Substantia nigra (tissue), 51 donors: ENCODE measurements at places on chromosomes 16 and 17.

DNA sequence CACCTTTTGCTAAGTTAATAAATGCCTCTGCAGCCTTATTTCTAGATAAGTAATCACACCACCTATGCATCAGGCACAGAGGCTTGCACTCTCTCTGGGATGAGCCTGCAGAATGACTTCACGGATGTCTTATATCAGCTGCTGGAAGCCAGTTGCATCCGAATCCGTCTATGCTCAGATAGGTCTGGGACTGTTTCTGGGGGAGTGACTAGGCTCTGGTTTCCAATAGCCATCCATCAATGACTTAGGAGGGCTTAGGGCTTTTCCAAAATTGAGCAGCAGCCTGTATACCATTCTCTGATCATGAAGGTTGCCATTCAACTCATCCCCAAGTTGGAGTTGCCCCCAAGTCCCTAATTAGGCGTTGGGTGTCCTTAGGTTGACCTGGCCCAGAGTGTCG lies 113.3 kb upstream of the ERCC4 start:
- no peak for DNase-seq

GRCh38 chr16:82954224-82954929 lies 327.6 kb downstream of the CDH13 start:
- DNase-seq, result no peak

GRCh38 chr17:77892031-77892430 lies 66.5 kb upstream of the TNRC6C start:
- DNase-seq, result no peak

- DNase-seq, result no peak
Measured at GRCh38 chr17:48462946-48463345, 32.9 kb upstream of the SKAP1 start.

DNA sequence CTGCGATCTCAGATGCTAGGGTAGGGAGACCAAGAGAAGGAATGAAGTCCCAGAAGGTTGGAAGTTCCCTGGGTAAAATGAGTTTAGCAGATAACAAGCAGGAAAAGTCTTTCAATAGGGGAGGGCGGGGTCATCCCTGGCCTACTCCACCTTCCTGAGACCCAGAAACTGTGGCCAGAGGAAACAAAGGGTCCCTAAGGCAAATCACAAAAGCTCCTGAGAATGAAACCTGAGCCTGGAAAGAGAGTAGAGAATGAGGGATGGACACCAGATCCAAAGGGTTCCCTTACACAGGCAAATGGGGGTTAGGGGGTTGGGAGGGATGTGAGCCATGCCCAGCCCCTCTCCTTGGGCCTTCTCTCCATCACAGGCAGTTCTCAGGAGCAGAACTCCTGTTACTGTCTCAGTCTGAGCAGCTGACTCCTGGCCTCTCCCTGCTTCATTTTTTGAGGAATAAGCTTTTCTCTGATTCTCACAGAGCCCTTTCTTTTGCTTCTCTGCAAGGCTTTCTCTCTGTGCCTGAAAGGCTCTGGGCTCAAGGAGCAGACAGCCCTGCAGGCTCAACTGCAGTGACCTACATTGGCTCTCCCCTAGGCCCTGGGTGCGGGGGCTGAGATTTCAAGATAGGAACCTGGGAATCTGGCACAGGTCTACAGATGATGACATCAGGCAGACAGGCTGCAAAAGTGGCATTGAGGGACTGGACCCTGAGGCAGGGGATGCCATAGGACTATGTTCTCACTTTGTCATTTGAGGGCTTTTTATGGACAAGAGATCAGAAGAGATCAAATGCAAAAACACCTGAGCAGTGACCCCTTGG lies 9.8 kb upstream of the NR1D1 start:
- no peak for DNase-seq

DNA sequence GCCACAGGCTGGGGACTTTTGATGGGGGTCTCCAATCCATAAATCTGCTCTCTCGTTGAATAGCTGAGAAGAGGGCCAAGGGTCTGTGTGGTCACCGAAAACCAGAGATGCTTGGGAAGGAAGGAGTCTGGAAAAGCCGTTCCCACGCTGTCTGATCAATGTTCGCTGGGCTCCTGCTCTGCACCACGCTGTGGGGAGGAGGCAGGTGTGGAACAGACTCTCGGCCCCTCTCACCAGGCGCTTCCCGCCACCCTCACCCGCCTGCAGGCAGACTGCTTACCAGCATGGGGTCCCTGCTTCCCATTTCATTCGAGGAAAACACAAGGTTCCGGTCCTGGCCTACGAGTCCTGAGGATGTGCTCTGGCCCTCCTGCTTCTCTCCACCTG lies 702 bp upstream of the ALDH3A1 start:
- no peak for DNase-seq

DNA sequence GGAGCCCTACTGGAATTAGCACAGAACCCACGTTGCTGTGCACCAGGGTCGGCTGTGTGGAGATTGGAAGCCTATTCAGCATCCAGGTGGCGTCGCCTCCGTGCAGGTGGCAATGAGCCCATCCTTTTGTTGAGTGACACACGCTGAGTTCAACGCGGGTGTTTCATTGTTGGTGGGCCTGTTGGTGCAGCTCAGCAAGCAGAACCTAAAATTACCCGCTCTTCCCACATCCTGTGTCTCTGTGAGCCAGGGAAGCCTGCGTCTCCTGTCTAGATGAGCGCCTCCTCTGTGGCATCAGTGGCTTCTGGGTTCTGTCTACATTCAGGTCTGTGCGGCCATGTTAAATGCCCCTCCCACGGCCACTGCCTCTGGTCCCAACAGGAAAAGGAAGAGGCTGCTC lies 14.5 kb downstream of the CD2BP2 start:
- no peak for DNase-seq

DNA sequence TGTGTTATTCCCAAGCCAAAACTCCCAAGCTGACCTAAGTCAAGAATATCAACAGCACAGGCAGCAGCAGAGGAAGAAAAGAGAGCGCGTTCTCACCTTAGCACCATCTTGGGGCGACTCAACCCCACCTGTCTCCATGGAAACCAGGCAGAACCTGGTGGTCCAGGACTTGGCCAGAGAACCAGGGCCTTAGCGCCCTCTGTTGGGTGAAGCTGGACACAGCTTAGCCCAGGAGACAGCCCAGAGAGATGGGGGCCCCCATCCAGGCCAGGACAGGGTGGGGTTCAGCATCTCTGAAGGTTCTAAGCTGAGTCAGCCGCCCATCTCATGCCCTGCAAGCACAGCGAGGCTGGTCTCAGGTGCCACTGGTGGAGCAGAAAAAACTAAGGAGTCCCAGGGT lies 60.1 kb upstream of the TMEM132E start:
- DNase-seq, result no peak

GRCh38 chr17:58391302-58391984 lies 25.9 kb downstream of the RNF43 start:
- no peak for DNase-seq

- no peak for DNase-seq
Measured at GRCh38 chr16:21101631-21102420, 48.8 kb downstream of the DNAH3 start.

- no peak for DNase-seq
Measured at GRCh38 chr16:55329791-55330428, 5.9 kb downstream of the IRX6 start.

GRCh38 chr16:23330161-23330560 lies 28.1 kb downstream of the SCNN1B start:
- no peak for DNase-seq

- peak; percentile 77 for DNase-seq
Measured at GRCh38 chr16:2475413-2476344, 752 bp downstream of the TBC1D24 start.

- no peak for DNase-seq
Measured at GRCh38 chr16:70478912-70479341, 24.5 kb downstream of the FCSK start.

DNA sequence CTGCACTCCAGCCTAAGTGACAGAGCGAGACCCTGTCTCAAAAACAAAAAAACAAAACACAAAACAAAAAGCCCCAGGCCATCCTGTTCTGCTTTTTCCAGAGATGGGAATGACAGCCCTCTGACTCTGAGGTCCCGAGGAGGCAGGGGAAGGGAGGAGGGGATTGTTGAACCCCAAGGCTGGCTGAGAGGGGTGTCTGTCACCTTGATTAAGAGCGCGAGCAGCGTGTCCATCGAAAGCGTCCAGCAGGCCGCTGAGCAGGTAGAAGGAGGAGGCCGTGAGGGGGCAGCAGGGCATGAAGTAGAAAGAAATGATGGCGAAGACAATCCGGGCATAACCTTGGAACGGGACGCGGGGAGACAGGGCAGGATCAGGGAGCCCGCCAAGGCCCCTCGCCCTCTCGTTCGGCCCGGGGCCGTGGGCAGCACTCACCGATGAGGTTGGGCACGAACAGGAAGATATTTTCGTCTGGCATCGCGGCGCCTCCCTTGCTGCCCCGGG lies 593 bp downstream of the CDIPT start:
- no peak for DNase-seq

GRCh38 chr16:50977138-50977537 lies 173.9 kb downstream of the SALL1 start:
- DNase-seq, result no peak

GRCh38 chr16:55009581-55009980 lies 78.9 kb downstream of the IRX5 start:
- no peak for DNase-seq

GRCh38 chr17:35188111-35188510 lies 6.1 kb downstream of the SLC35G3 start:
- no peak for DNase-seq

DNA sequence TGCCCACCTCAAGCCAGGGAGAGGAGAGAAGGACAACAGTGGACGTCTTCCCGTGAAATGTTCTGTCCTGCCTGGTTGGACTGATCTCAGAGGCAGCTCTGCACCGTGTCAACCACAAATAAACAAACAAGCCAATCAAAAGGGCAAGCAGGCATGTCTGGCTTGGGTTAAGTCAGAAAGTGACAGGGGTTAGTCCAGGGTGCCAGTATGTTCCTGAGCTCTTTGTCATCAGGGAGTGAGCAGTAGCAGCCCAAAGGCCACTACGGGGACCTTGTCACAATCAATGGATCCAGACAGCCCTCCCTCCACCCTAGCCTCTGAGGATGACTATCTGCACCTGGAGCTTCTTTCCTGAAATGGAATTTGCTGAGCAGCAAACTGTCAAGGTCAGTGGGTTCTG lies 35.0 kb downstream of the CNGB1 start:
- no peak for DNase-seq

DNA sequence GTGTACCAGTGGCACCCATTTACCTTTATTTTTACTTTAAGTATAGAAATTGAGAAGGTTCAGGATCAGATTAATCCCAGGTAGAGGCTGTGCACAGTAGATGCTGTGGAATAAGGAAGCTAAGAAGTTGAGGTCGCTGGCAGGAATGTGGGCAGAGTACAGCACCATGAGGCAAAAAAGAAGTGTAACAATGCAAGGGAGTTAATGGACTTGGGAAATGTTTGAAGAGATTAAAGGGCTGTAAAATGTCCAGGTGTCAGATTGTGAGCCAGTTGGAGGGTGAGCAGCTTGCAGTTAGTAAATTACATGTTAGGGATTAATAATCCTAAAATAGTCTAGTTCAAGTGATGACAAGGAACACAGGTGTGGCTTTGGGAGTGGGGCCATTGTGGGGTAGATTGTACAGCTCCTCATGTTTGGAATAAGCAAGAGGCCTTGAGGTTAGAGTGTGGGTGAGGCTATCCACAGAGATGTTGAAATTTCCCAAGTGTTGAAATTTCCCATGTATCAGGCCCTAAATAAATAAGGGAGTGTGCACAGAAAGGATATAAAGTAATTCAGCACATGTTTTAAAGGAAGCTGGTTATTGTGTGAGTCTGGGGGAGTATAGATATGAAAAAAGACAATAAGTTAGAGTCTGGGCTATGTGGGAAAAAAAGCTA lies 21.5 kb downstream of the TAT start:
- DNase-seq, result no peak

DNA sequence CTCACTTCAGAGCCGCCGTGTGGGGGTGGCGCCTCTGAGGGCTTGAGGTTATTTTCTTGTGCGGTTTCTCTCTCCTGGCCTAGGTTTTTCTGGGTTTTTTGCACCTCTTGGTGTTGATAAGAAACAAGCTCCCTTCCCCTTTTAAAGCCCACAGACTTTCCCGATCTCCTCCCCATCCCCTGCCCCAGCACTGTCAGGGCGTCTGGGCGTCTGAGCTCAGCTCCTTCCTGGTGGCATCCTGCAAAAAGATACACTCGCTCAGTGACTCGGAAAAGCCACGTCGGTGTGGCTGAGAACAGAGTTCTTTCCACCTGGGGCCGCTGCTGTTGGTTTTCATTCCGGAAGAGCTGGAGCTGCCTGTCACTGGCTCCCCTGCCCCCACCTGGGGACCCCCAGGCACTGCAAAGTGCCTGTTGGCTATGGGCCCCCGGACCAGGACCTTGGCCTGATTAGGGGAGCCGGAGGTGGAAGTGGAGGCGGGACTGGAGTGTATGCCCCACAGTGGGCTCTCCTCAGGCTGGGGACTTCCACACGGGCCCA lies 14.5 kb downstream of the BAIAP2 start:
- no peak for DNase-seq

GRCh38 chr16:9107025-9107970 lies 15.9 kb downstream of the HAPSTR1 start:
- no peak for DNase-seq

- DNase-seq, result no peak
Measured at GRCh38 chr17:74971842-74972106, 785 bp downstream of the HID1 start.

DNA sequence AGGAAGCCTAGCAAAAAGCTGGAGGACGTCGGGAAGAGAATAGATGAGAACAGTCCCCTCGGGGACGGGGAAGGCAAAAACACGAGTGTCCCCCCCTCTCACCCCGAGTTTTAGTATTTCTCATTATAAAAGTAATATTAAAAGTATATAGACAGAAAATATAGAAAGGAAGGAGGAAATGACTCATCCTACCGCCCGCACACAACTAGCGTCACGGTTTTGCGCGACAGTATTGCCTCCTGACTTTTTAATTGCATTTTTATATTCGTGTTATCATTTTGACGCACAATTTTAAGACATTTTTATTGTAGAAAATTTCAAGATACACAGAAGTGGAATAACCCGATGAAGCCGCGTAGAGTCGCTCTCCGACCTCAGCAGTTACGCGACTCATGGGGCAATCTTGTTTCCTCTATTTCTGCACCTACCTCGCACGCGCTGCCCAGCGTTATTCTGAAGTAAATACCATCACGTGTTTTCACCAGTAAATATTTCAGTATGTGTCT lies 652 bp upstream of the SLC25A19 start:
- no peak for DNase-seq

DNA sequence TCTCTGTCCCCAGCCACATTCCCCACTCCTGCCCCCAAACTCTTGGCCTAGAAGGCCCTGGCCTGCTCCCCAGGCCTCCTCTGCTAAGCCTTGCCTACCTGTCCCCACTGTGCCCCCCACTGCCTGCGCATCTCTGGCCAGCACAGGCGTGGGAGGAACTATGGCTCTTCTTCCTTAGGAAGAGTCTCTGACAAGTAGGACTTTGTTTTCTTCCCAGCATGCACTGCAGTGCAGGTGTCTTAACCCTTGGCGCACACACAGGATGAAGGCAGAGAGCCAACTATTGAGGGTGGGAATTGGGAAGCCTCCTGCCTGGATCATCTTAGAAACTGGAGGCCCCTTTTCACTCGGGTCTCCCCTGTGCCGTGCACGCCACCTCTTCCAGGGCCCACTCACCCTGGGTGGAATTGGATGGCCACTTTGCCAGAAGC lies 3.6 kb downstream of the AMDHD2 start:
- DNase-seq, result no peak

DNA sequence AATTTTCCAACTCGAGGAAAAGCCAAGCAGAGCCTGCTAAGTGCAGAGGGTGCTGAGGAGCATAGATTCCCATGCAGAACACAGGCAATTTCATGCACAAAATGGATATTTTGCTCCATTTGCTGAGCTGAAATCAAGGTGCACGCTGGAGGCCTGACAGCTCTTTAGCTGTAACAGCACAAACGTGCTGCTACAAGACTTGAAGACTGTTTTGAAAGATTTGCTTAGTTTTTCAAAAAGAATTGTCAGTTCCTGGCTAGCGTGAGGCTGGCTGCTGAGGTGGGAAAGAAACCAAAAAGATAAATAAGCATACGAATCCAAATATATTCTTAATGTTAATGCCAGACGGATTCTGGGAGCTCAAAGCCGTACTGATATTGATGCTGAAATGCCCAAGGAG lies 309.0 kb upstream of the MAF start:
- DNase-seq, result no peak
